ENCODE measurements at places on chromosomes 7 and 10.

DNA sequence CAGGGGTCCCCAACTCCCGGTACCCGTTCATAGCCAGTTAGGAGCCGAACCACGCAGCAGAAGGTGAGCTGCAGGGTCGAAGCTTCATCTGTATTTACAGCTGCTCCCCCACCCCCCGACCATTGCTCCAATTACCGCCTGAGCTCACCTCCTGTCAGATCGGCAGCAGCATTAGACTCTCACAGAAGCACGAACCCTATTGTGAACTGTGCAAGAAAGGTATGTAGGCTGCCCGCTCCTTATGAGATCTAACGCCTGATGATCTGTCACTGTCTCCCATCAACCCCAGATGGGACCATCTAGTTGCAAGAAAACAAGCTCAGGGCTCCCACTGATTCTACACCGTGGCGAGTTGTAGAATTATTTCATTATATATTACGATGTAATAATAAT is 14.6 kb upstream of the AZGP1 start:
- no peak for DNase-seq

GRCh38 chr7:38410056-38410455 is 136.6 kb upstream of the TARP start:
- no peak for DNase-seq

DNA sequence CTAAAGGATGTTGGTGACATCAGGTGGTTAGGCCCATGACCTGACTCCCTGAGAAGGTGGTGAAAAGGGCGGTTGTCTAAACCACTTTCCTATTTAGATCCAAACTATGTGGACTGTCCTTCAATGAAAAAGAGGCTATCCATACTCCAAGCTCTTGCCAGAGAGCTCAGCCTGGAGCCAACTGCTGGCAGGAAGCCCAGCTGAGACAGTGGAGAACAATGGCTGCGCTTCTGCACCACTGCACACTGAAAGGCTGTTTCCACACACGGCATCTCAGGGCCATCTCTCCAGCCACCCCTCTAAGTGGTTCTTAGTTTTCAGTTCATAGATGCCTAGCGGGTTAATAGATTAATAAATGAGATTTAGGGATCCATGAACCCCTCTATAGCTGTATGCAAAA is 488.8 kb upstream of the ZMIZ1 start:
- DNase-seq = no peak

DNA sequence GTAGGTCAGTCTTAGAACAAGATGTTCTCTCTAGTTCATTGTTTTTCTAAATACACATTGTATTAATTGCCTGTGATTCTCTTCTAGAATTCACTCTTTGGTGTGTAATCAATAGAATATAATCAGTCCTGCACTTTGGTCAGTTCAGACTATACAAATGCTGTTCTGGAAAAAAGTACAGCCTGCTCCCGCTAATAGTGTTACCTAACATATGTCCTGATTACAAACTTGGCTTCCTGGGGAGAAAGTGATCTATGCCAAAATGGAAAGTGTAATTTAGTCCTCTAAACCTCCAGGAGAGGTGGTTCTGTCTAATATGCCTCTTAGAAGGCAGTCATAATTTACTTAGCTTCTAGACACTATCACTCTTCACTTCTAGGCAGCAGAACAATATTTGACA is 215.5 kb downstream of the SEMA3D start:
- no peak for DNase-seq

DNA sequence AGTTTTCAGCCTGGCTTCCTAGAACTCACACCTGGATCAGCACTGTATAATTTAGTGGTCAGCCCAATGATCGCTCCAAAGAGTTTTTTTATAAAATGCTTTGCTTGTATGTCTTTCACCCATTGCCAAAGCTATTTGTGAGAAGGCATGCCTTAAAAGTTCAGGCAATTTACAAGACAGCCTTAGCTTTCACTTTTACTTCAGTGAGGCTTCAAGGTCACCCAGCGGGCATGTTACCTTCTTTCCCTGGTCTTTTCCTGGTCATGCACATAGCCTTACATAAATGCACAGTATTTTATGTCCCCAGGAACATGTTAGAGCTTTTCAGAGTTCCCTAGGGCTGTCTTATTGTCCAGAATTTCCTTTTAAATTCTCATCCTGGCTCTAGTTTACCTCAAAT is 179.9 kb upstream of the TMEM72 start:
- no peak for DNase-seq

DNA sequence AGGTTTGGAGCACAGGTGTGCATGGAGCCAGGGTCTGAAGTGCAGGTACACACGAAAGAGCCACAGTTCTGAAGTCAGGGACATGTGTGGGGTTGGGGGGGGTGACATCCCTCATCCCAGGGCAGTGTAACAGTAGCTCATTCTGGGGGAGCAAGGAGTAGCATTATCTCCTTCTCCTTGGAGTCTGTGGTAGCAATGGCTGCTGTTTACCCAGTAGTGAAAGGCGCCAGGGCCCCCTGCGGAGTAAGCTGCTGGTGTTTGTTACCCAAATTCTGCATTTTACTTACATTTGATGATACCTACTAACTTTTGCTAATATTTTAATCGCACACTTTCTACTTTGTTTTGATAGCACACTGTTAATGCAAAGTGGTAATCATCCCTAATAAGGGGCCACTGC is 665.5 kb downstream of the GATA3 start:
- no peak for DNase-seq

DNA sequence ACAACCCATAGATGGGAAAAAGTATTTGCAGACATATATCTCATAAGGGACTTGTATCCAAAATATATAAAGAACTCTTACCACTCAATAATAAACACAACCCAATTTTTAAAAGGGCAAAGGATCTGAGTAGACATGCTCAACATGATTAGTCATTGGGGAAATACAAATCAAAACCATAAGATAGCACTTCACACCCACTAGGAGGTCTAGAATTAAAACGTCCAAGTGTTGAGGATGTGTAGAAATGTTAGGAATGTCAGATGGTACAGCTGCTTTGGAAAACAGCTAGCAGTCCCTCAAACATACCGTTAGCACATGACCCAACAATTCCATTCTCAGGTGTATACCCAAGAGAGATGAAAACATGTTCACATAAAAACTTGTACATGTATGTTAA is 8.3 kb downstream of the PSTK start:
- DNase-seq = peak; percentile 18

Data from foreskin keratinocyte (primary cell).